Sigmoid colon (tissue), 7 donors: ENCODE measurements at places on chromosomes 12 and 14. TPM values are rescaled to one million over a fixed set of nuclear protein-coding genes. Genes with fewer than 3 reads are reported as not detected.

GRCh38 chr14:66037361-66037760, 448.8 kb upstream of the CCDC196 start:
- H3K27ac ChIP-seq, result peak overlapping the region; percentile 11
- H3K4me1 ChIP-seq, result no peaks in the 10 kb centered on the region
- no peak overlapping the region for H3K4me3 ChIP-seq
- H3K27me3 ChIP-seq, result no peaks in the 10 kb centered on the region
- no peak for DNase-seq

GRCh38 chr12:97637770-97638169, 175.2 kb downstream of the RMST start:
- no peak overlapping the region for H3K27ac ChIP-seq
- H3K4me1 ChIP-seq, result no peaks in the 10 kb centered on the region
- no peaks in the 10 kb centered on the region for H3K27me3 ChIP-seq
- H3K4me3 ChIP-seq, result no peak overlapping the region
- no peak for DNase-seq

- no peaks in the 10 kb centered on the region for H3K36me3 ChIP-seq
- H3K4me3 ChIP-seq, result no peak overlapping the region
- no peaks in the 10 kb centered on the region for H3K27me3 ChIP-seq
- no peak for DNase-seq
- H3K27ac ChIP-seq, result no peak overlapping the region
Measured at GRCh38 chr12:107329569-107330324, 236.4 kb upstream of the CRY1 start.

DNA sequence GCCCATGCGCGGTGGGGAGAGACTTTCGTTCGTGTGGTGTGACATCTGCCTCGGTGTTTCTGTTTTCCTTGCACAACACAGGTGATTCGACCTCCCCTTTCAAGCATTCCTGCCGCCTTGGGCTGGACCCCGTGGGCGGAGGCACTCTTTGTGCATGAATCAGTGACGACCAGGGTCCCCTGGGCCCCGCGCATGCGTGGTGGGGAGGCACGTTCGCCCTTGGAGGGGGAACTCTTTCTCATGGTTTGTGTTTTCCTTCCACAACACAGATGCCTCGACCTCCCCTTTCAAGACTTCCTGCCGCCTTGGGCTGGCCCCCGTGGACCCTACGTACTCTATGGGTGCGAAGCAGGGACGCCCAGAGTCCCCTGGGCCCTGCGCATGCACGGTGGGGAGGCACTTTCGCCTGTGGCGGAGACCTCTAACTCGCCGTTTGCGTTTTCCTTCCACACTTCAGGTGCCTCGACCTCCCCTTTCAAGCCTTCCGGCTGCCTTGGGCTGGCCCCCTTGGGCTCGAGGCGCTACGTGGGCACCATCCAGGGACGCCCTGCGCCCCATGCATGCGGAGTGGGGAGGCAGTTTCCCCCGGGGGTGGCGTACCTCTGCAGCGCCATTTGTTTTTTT, 340.9 kb downstream of the ALG10 start:
- no peak overlapping the region for H3K27ac ChIP-seq
- no peaks in the 10 kb centered on the region for H3K36me3 ChIP-seq
- H3K4me1 ChIP-seq, result no peaks in the 10 kb centered on the region
- H3K4me3 ChIP-seq, result no peak overlapping the region

ANKS1B gene
- 57.3 TPM for total RNA-seq

EGLN3 gene
- total RNA-seq, result 13.4 TPM
